ENCODE measurements at places on chromosomes 13 and 19. TPM values are rescaled to one million over a fixed set of nuclear protein-coding genes. Genes with fewer than 3 reads are reported as not detected.

Gene F10
- total RNA-seq, result 12.8 TPM

Gene STX10
- total RNA-seq, result 74.2 TPM

Gene COX6B1
- 500 TPM for total RNA-seq

Gene KASH5
- not detected for total RNA-seq

Gene PRX
- total RNA-seq, result 2.9 TPM

Gene CTXN1
- 7.1 TPM for total RNA-seq

Gene SYT3
- total RNA-seq, result not detected

Gene NCAN
- total RNA-seq, result 0.08 TPM
